ENCODE measurements at places on chromosomes 12 and 14. TPM values are rescaled to one million over a fixed set of nuclear protein-coding genes. Genes with fewer than 3 reads are reported as not detected.

The IL25 gene
- total RNA-seq = not detected

The IGF1 gene
- 0.12 TPM for total RNA-seq

The KRT75 gene
- not detected for total RNA-seq

The HHIPL1 gene
- total RNA-seq = 17.9 TPM

The DACT1 gene
- 2.9 TPM for total RNA-seq
